ENCODE measurements at places on chromosomes 6 and 20.

DNA sequence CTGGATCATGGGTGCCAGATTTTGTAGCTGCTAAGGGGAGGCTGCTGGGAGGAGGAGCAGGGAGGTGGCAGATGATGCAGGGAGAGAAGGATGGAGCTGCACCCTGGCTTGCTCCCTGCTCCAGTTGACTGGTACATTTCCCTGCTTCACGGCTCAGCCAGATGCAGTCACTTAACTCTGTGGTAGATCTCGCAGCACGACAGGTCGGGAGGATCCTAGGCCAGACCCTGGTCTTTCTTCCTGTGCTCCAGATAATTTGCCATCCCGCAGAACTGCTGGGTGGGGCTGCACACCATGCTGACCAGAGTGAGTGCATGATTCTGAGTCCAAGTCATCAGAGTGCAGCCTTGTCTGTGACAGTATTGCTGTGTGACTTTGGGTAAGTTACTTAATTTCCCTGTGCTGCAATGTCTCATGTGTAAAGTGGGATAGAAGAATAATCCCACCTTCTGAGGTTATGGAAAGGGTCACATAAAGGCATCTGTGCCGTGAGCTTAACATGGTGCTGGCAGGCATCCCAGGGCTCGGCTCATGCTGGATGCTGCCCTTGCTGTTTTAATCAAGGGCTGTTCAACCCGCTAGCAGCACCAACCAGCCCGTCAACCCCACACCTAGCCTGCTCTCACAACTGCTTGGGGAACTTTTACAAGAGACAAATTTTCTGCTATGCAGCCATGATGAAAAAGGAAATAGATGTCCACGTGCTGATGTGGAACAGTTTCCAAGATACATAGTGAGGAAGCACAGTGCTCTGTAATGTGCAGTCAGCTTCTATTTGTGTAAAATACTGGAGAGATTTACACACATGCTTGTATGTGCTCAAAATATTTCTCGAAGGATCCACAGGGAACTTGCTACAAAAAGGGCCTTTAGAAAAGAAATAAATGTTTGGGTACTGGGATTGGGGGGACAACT, 257.9 kb downstream of the CDH26 start:
- DNase-seq = no peak

DNA sequence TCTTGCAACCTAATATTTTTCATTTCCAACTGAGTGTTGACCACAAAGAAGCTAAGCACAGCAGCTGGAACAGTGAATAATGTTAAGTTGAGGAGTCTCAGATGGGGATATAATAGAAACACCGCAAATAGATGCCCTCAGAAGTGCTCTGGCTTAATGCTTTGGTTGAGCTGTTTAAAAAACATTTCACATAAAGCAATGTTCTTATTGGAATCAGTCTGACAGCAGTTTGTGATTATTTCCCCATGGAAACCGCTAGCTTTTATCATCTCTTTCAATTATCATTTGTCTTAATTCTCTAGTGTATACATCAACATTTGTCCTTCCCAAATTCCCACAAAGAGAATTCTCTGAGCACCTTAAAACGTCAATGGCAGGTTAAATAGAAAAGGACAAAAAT, 30.8 kb downstream of the METTL24 start:
- DNase-seq = no peak

- no peak for DNase-seq
Observed at GRCh38 chr6:142686507-142686887, 258.5 kb downstream of the HIVEP2 start.

- no peak for DNase-seq
Observed at GRCh38 chr6:113901482-113901881, 44.3 kb downstream of the MARCKS start.

DNA sequence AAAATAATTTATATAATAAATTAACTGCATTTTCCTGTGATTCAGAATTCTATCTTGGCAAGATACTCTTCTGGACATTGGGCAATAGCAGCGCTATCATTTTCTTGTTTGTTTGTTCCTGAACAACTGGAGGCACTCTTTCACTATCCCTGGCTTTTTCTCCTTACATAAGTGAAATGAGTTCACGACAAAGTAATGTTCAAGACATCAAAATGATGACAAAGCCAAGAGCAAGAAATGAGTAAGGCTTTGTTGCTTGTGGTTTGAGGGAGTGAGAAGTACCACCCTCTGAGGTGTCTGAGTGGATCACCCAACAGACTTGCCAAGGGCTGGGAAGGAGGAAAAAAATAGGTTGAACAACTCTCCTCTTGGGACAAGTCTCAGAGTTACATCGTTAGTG, 466.6 kb upstream of the JAG1 start:
- no peak for DNase-seq

DNA sequence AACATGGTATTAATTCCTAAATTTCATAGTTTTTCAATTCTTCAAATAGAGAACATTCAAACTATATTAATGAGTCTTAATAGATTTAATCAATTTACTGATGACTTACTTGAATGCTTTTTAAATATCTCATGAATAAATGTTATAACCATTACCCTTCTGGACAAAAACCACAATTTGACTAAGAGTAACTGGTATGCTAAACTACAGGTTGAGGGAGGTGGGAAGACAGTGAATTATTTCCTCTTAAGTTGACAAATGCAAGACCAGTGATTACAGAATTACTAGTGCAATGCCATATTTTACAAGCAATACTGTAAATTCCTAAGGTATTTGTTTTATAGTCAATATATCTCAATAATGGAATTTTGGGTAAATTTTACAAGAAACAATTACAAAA, 65.1 kb downstream of the REV3L start:
- DNase-seq = no peak

DNA sequence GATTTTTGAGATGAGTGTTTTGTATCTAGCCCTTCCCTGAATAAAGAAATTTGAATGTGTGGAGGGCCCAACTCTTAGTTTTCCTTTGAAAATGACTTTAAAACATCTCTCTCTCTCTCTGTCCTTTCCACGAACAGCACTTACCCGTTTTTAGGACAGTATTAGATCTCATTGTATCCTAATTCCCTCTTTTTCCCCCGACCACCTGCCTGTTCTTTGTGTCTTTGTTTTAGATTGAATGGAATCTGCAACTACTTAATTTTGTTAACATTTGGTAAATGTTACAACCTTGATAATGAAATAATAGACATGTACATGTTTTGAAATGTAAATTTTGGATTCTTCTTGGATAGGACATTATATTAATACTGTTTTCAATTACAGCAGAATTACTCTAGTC, 3.1 kb downstream of the DSP start:
- no peak for DNase-seq
